Stimulated activated naive CD4-positive, alpha-beta T cell (primary cell): ENCODE measurements at places on chromosomes 1 and 21.

GRCh38 chr21:42980312-42981213 is 6.2 kb downstream of the PKNOX1 start:
- DNase-seq, result no peak

DNA sequence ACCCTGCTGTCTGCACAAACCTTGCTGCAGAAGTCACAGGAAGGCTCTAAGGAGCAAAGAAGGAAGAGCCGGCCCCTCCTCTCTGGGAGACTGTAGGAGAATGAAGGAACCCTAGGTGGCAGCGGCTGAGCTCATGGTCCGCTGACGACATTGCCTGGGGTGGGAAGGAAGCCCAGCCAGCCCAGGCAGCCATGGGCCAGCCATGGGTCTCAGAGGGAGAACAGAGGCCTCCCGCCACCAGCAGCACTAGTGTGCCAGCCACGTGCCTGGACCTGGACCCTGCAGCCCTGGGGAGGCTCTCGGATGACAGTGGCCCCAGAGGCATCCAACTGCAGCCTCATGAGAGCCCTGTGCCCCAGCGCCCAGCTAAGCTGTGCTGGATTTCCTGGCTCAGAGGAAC is 49.2 kb upstream of the POFUT2 start:
- DNase-seq, result no peak

DNA sequence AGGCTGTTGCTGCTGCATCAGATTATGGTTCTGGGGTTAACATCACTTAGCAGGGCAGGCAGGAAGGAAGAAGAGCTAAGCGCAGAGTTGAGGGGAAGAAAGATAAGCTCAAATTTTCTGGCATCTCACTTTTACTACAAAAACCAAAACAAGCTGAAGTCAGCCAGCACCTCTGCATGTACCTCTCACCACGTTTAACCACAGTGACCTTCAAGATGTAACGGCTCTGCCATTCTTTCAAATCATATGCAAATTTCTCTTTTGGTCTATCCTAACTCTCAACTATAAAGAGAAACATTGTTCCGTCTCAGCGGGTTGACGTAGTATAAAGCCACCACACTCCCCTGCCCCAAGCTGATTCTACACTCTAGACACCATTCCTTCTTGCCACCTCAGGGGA is 154.4 kb downstream of the OMA1 start:
- no peak for DNase-seq

DNA sequence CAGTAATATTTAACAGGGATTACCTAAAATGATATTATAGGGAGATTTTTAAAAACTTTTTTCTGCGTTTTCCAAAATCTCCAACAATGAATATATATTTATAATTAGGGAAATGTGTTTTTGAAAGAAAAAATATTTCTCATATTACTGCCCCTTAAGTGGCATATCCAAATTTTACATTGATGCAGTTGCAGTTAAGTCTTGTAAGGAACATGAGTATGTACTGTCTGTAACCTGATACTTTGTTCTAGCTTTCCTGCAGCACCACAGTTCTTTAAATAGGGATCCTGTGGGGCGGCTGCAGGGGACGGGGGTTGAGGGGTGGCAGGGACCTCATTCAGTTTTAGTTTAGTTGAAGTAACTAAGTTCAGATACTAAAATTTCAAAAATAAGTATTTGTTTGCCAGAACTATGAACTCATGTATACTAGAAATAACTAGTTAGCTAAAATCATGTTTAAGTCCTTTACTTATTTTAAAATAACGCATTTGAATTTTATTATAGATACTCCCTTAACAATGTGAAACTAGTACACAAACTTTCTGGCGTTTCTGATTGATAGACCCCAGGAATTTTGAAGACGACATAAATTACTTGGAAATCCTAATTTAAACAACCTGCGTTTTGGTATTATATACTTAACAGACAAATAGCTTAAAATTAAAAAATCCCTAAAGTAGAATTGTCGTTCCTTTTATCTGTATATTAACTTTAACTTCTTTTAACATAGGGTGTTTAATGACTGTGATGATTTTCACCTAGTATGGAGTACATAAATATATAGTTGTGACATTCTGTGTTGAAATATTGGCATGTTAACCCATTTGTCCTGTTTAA is 639 bp upstream of the DNAJB4 start:
- DNase-seq, result no peak

GRCh38 chr1:236351875-236352573 is 42.1 kb upstream of the EDARADD start:
- no peak for DNase-seq

DNA sequence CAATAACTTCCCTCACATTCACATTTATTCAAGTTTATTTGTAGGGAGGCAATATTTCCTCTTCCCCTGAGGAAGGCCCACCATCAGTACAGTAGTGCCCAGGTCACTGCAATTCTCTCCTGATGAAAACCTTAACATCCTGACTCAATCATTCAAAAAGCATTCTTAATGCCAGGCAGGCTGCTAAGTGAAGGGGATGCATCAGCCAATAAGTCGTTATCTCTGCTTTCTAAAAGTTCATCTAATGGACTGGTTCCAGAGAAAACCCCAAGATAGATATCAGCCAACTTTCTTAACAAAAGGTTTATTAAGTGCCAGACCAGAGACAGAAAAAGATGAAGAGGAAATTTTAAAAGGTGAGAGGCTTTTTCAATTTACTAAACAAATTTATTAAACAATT is 17.3 kb downstream of the OTUD7B start:
- no peak for DNase-seq

- no peak for DNase-seq
Observed at GRCh38 chr21:39610703-39611102, 2.0 kb upstream of the B3GALT5 start.

DNA sequence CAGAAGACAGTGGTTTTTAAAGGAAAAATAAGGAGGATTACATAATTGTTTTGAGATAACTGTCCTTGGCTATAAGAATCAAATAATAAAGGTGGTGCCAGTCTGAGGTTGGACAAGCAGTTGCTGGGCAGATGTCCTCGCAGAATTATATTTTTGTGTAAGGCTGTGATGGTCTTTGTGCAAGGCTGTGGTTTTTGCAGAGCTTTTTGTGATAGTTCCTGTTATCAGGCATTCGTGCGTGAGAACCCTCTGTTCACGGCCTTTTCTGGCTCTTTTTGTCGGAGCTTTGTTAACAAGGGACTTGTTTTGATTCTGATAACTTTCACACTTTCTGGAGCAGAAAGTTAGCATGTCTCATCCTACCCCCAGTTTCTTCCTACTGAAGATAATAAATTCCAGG is 33.4 kb downstream of the SH3BP5L start:
- no peak for DNase-seq

GRCh38 chr21:42258150-42258884 is 39.4 kb downstream of the ABCG1 start:
- peak; percentile 79 for DNase-seq

DNA sequence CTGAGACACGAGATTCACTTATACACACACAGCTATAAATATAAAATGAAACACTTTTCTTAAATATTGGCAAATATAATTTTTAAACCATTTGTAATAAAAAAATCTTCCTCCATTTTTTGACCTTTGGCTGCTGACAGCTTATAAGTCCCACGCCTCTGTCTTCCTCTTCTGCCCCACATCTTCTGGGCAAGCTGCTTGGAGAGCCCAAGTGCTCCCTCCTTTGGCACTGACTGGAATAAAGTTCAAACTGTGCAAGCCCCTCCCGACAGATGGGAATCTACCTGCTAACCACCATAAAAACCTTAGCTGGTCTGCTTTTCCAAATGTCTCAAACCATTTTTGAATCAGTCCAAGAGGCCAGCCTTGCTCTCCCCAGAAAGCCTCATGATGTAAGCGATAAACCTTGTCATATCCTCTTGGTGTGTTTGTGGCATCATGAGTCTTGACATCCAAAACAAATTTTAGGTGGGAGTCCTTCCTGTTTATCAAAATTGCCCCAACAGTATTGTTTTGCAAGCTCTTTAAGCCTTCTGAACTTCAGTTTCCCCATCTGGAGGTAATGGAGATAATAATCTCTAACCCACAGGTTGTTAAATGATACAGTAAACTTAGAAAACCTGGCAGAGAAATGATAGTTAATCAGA is 99.8 kb downstream of the SNX7 start:
- DNase-seq, result no peak

DNA sequence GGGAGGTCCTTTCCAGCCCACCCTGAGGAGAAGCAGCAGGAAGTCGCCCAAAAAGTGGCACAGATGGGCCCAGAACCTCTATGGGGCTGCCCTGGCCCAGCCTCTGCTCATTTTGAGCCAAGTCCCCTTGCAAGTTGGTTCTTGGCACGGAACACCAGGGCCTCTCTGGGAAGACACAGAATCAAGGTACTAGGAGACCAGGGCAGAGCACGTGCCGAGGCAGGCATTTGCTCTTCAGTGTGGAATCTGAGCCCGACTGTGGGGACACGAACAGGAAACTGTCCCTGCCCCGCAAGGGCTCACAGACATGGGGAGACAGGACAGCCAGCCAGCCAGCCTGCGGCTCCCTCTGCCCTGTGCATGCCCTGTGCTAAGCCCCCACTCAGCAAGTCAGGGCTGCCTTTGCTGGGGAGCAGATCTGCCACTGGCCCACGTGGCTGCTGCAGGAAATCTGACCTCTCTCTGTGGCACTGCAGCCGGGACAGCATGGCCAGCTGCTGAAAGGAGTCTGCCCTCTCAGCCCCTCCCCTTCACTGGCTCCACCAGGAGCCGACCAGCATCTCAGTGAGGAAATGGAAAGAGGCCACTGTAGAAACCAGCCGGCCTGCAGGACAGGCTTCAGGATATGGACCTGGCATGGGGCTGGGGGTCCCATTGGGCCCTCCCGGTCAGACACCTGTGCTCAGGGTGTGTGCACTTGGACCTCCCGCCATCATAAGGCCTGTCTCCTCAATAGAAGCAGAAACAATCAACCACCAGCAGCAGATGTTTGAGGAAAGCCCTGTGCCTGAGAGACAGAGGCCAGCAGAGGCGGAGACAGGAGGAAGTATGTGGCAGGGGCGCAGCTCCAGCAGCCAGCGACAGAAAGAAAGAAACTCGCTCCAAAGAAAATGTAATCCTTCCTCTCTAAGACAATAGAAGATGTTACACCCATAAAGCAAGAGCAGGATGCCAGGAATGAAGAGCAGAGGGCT is 3.7 kb downstream of the ARHGEF16 start:
- DNase-seq, result no peak

GRCh38 chr1:175150596-175151319 is 41.8 kb downstream of the KIAA0040 start:
- no peak for DNase-seq

GRCh38 chr1:42518908-42519307 is 55.8 kb downstream of the CCDC30 start:
- no peak for DNase-seq

DNA sequence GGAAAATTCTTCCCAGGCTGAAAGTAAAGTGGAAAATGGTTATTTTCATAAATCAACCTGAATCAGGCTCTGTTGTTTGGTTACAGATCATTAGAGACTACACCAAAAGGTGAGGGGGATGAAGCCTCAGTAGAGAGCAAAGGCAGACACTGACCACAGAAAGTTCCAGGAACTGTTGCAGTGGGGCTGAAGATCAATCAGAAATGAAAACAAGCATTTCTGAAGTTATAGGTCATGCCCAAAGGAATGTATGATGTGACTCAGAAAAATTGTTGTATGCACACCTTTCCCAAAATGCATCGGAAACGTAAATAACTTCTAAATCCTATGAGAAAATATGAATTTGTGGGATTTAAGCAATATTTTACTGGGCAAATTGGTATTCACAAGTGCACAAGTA is 63.3 kb downstream of the FYB2 start:
- no peak for DNase-seq

DNA sequence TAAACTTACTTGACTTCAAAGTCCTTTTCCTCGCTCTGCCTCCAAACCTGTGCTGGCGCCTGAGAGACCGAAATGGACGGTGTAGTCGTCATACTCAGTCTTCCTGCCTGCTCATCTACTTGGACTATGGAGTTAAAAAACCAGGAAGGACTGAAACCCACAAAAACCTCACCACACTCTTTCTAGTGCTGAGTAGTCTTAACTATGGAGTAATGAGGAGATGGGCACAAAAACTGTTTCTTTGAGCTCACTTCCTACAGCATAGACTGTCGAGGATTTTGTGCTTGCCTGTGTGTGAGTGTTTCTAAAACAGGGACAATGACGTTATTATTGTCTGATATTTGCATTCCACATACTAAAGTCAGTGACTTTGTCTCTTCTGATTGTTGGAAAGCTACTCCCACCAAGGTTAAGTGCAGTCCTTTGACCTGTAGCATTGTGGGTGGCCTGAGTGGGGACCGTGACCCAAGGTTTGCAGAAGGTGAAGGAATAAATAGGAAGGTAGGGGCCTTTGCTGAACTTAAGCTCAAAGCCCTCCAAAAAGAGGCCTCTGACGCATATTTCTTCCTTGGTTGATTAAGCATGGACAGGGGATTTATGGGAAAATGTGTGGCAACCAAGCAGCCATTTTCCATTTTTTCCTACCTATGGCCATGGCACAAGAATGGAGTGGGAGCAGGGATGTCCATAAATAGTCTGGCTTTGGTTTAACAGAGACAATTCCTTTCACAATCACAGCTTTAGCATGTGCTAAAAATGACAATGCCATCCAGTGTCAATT is 109.6 kb downstream of the ZBTB18 start:
- peak; percentile 96 for DNase-seq

- no peak for DNase-seq
Observed at GRCh38 chr1:234956821-234957329, 171.8 kb downstream of the TOMM20 start.

DNA sequence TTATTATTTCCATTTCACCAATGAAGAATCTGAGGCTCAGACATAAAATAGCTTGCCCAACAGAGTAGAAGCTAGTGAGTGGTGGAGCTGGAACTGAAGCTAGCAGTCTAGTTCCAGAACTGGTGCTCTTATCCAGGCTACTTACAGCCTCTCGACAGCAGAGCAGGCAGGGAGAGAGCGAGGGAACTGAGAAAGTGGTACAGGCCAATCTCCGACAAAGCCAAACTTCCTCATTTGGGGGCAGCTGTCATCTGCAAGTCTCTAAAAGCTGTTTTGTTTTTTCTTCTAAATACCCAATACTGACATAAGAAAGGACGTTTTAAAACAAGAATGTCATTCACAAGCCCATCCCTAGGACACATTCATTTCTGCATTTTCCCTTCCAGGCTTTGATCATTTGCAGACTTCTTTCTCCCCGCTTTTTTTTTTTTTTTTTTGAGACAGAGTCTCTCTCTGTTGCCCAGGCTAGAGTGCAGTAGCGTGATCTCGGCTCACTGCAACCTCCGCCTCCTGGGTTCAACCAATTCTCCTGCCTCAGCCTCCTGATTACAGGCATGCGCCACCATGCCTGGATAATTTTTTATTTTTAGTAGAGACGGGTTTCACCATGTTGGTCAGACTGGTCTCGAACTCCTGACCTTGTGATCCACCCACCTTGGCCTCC is 20.0 kb downstream of the YIPF1 start:
- no peak for DNase-seq
